ENCODE measurements at places on chromosomes 16 and 17.

DNA sequence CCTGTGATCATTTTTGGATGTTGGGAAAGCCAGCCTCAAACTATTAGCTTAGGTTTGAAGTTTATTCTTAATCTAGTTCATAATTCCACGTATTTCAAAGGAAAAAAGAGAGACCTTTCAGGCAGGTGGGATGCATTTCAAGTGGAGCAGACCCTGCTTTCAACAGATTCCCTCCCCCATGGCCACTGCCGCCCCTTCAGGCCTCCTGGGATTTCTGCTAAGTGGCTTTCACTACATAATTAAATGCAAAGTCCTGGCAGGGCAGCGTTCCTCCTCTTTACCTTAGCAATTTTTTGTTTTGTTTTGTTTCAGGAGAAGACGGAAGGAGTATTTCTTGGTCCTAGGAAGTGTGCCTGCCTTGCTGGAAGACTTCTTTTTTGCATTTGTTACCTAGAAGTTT is 36.6 kb downstream of the MAF start:
- ATAC-seq: no peak

- ATAC-seq: no peak
Measured at GRCh38 chr17:284676-285355, 67.8 kb downstream of the RPH3AL start.

- ATAC-seq: no peak
Measured at GRCh38 chr17:8155996-8156245, 3.7 kb upstream of the PER1 start.

- no peak for ATAC-seq
Measured at GRCh38 chr17:14910916-14911315, 354.2 kb downstream of the PMP22 start.

- no peak for ATAC-seq
Measured at GRCh38 chr17:73657473-73658116, 13.3 kb upstream of the SDK2 start.

DNA sequence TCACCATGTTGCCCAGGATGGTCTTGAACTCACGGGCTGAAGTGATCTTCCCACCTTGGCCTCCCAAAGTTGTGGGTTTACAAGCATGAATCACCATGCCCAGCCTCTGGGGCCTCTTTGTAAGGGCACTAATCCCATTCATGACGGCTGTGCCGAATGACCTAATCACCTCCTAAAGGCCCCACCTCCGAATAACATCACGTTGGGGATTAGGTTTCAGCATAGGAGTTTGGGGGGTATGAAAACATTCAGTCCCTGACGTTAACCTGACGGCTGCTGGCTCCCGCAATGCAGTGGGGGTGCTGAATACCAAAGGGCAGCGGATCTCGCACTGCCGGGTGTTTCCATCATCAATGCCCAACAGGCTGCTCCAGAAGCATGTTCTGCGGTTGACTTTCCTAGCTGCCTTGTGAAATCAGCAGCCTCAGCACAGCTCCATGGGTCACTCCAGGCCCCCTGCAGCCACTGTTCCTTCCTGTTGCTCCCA is 120.8 kb upstream of the SEC14L1 start:
- no peak for ATAC-seq

- no peak for ATAC-seq
Measured at GRCh38 chr16:50836121-50836621, 94.3 kb downstream of the CYLD start.

GRCh38 chr16:21036471-21036870 is 114.2 kb downstream of the DNAH3 start:
- ATAC-seq: no peak

GRCh38 chr17:64343071-64343774 is 47.4 kb downstream of the PECAM1 start:
- ATAC-seq: no peak

Data from activated CD4-positive, CD25-positive, alpha-beta regulatory T cell treated with anti-CD3 and anti-CD28 coated beads, Interleukin-2, amount 50 U/mL, for 24 hours (primary cell).